DND-41 (cell line): ENCODE measurements at places on chromosomes 1 and 21.

GRCh38 chr21:28444557-28444956 lies 548.1 kb downstream of the LTN1 start:
- DNase-seq = no peak

- DNase-seq = no peak
Observed at GRCh38 chr1:3598522-3599285, 12.6 kb downstream of the MEGF6 start.

- DNase-seq = no peak
Observed at GRCh38 chr1:25755475-25756125, 44.4 kb upstream of the SELENON start.

DNA sequence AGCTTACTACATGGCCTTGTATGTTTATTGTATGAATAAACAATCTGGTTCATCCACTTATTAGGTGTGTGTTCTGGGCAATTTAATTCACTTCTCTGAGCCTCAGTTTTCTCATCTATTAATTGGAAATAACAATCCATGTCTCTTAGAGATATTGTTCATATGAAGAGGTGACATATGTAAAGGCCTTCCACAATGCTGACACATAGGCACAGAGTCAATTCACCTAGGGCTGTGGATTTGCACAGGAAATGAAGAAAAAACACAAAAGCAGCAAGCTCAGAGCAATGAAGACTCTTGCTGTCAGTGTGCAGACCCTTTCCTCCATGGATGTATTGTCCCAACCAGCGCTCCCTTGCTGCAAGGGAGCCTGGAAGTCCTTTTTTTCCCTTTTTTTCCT lies 195.2 kb upstream of the CAMK1G start:
- DNase-seq = no peak

GRCh38 chr1:33195556-33195955 lies 13.7 kb upstream of the TRIM62 start:
- DNase-seq = no peak

- DNase-seq = no peak
Observed at GRCh38 chr1:163115887-163116286, 46.7 kb downstream of the RGS4 start.

DNA sequence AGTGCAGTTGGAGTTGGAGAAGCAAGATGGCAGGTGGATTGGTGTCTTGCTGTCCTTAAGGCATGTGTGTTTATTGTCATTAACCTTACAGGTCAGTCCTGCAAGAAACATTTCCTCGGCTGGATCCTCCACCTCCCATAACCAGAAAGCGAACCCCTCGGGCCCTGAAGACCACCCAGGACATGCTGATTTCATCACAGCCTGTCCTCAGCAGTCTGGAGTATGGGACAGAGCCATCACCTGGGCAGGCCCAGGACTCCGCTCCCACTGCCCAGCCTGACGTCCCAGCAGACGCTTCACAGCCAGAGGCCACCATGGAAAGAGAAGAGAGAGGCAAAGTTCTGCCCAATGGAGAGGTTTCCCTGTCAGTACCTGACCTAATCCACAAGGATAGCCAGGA lies 1.6 kb downstream of the C1orf226 start:
- no peak for DNase-seq

GRCh38 chr1:60111118-60111517 lies 37.5 kb upstream of the C1orf87 start:
- DNase-seq = no peak

DNA sequence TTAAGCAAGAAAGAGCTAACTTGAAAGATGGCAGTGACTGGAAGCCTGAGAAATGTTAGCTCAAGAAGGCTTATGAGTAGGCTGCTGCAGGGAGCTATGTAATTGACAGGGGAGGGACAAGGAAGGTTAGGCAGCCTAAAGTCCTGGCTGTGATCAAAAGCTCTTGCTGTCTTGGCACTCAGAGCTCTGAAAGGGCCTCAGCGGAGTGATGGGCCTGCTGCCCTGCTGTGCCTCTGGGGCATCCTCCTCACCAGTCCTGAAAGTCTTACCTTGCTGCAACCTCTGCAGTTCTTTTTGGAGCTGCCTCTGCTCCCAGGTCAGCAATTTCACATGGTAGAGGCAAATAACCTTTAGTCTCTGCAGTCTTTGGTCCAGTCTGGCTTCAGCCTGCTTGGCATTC lies 1.8 kb downstream of the CCDC190 start:
- no peak for DNase-seq

- DNase-seq = no peak
Observed at GRCh38 chr1:237670302-237670701, 220.4 kb downstream of the ZP4 start.

GRCh38 chr1:153548722-153549688 lies at the start of gene S100A3:
Gene S100A3 (minus strand): TSS chr1:153549258. CDS start chr1:153548485, 773 bp downstream.
- no peak for DNase-seq

DNA sequence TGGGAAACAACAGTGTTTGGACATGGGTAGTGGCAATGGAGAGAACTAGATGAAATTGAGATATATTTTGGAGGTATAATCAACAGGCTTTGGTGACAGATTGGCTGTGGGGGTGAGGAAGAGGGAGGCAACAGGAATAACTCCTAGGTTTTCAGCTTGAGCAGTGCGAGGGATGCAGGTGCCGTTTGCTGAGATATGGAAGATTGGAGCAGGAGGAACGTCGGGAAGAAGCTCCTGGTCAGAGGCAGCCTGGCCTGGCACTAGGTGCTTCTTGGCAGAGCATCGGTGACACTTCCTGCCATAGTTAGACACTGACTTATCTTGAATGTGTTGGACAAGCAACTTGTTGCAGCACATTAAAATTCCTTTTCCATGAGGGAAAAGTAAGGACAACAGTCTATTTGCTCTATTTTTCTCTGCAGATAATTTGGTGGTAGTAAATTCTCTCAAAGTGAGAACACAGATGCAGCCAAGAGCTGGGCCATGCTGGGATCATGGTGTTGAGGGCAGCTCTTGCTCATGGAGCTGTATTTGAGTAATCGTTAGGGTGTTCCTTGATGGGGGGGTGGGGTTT lies 21.5 kb upstream of the MYSM1 start:
- DNase-seq = no peak

DNA sequence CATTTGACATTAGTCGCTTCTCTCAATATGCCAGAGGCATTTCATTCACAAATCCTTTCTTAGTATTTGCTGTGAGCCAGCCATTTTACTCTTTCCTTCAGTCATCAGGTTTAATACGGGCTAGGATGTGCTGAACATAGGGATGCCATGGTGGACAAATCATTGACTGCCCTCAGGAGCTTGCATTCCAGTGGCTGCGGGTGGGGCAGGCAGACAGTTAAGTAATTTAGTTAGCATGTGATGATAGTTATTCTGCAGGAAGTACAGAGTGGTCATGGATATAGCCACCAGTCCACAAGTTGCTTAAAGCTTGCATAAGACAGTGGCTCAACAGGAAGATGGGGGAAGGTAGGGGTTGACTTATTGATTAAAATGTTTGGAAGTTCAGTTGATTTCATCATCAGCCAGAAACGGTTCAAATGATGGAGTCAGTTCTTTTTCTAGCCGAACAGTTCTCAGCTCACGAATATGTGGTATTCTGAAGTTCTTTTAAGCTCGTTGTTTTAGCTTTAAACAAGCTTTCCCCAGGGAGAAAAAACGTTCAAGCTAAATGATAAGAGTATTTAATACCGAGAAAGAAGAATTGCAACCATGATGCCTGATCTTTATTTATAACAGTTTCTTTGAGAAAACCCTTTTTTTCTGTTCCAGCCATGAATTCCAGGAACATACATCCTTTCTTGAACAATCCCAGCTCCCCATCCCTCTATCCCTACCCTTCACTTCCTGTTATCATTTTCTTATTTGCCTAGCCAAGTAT lies 1.4 kb downstream of the SLC22A15 start:
- no peak for DNase-seq

GRCh38 chr1:30919025-30919881 lies 10.7 kb upstream of the SDC3 start:
- no peak for DNase-seq

- no peak for DNase-seq
Observed at GRCh38 chr1:96782856-96783255, 61.3 kb downstream of the PTBP2 start.

DNA sequence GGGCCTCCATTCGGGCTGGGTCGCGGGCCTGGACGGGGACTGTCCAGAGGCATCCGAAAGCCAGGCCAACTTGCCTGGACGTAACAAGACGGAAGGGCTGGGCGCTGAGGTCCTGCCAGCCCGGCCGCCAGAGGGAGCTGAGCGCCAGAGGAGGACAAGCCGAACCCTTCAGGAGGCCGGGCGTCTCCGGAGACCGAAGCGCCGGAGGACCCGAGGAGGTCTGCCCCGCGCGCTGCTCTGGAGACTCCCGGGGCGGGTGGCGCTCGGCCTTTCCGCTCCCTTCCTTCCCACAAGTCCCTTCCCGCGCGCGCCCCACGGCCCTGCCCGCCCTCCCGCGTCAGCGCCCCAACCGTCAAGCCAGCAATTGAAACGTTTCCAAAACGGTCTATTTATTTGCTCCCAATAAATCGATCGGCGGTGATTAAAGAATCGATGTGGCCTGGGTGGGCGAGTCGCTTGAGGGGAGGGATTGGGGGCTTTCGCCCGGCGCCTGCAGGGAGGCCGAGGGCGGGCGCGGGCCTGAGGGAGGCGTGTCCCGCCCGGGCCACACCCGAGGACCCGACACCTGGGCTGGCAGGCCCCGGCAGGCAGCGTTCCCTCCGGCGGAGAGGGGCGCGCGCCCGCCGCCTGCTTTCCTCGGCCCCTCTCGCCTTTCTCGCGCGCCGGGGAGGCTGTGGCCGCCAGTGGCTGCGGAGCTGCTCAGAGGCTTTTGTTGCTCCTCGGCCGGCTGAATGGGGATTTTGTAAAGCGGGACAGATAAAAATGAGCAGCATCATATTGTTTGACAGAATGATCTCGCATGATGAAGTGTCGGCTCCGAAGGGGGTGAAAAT lies 5.2 kb upstream of the FOXD3 start:
- no peak for DNase-seq

DNA sequence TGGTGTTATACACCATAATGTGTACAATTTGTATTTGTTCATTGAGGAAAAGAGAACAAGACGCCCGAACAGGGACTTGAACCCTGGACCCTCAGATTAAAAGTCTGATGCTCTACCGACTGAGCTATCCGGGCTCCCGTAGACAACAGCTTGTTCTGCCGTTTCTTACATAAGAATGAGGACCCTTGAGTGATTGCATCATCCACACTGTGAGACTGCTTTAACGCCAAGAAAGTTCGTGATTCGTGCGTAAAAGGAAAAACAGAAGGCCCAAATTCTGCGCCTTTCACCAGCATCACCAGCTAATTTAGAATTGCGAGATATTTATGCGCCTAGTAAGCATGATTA lies 9.3 kb upstream of the MDM4 start:
- DNase-seq = peak; percentile 90

- no peak for DNase-seq
Observed at GRCh38 chr1:220217383-220217988, 54.8 kb downstream of the RAB3GAP2 start.

DNA sequence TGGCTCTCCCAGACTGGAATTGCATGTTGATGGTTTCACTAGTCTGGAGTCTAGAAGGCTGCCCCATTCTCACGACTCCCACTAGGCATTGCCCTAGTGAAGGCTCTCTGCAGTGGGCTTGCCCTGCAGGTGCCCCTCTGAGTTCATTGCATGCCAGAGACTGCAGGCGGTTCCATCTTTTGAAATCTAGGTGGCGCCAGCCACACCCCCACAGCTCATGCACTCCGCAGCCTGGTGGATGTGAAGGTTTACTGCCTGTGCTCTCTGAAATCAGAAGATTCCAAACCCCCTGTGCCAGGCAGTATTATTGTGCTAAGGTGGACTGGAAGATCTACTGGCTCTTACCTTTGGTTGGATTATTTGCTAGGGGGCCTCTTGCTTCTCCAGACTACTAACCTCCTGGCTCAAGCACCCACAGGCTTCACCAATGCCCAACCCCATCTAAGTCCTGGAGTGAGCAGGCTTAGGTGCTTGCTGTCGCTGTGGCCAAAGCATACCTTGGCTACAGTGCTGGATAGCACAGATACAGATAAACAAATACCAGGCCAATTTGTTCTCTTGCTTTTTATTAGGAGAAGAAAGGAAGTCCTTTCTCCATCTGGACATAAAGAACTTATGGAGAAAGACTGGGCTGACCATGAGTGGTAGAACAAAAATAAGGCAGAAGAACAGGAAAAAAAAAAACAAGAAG lies 83.5 kb upstream of the SIM2 start:
- DNase-seq = peak; percentile 11

DNA sequence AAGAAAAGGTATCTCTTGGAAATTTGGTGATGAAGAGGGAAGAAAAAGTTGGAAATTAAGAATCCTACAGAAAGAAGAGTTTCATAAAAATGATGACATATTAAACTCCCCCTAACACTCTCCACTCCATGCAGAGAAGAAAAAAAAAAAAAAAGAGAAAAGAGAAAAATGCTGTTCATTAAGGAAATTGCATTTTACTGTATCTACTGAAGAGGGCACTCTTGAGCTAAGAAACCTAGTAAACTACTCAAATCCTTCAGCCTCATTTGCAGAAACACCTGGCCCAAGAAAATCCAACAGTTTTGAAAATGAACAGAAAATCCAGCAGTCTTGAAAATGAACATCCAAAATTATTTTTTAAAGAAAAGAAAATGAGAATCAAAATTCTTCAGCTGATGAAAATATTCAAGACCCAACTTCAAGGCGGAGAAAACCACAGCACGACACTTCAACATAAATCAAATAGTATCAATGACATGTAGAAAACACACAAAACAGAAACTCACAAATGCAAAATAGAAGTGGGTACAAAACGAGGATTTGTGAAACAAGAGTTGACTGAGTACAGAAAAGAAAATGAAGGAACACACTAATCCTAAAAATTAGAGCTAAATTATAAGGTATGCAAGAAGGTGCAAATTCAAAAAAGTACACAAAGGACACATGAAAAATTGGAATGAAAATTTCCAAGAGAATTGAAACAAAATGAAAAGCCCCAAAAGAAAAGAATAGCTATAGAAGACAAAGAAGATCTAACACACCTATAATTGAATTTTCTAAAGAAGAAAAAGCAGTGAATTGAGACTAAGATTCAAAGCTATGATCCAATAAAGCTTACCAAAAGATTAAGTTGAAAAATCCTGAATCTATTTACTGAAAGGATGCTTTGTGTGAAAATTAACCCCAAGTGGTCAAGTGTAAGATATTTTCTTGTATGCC lies 73.2 kb upstream of the DNAJC6 start:
- no peak for DNase-seq

DNA sequence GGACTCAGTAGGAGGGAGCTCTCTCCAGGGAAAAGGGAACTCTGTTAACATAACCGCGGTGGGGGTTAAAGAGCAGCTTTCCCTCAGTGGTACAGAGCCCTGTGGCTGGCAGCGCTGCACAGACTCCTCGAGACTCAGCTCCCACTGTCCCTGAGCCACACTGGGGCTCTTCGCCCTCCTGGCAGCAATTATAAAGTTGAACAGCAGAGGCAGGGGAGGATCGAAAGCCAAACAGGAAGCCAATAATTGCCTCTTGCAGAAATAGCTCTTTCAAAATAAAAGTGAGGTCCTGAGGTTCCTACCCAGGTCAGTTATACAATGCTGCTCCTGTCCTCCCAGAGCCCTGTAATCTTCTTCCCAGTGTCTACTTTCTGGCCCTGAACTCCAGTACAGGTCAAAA lies 77.0 kb downstream of the FAM78B start:
- peak; percentile 34 for DNase-seq
